ENCODE measurements at places on chromosomes 6 and 20.

DNA sequence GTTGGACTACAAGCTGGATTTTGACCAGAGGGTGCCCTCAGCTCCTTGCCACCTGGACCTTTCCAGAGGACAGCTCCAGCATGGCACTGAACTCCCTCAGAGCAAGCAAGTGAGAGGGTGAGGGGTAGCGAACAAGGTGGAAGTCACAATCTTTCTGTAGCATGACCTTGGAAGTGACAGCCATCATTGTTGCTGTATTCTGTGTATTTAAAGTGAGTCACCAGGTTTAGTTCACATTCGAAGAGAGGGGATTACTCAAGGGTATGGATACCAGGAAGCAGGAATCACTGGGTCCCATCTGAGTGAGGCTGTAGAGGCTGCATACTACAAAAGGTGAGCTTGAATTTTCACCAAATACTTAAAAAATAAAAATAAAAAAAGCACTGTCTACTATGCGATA lies 280.0 kb upstream of the SPTLC3 start:
- DNase-seq: peak; percentile 49

DNA sequence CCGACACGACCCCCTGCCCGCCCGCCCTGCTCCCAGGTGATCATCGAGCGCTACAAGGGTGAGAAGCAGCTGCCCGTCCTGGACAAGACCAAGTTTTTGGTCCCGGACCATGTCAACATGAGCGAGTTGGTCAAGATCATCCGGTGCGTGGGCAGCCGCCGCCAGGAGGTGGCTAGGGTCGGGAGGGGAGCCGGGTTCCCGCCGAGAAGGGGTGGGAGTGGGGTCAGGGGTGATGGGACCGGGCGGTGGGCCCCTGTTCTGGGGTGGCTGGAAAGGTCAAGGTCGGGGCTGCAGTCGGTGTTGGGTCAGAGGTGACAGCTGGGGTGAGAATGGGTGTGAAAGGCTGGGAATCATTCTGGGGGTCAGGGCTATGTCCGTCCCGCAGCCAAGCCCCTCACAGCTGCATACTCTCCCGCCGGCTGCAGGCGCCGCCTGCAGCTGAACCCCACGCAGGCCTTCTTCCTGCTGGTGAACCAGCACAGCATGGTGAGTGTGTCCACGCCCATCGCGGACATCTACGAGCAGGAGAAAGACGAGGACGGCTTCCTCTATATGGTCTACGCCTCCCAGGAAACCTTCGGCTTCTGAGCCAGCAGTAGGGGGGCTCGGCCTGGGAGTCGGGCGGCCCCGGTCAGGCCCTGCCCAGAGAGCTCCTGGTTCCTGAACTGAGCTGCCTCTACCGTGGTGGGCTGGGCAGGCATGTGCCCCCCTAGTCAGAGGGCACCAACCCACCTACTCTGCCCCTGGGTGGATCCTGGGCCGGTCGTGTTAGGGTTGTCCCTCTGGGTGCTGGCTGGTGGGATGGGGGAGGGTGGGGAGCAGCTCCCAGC lies 1.0 kb downstream of the MAP1LC3A start:
- no peak for DNase-seq

GRCh38 chr6:73585566-73586415 lies 65.0 kb upstream of the EEF1A1 start:
- peak; percentile 80 for DNase-seq

DNA sequence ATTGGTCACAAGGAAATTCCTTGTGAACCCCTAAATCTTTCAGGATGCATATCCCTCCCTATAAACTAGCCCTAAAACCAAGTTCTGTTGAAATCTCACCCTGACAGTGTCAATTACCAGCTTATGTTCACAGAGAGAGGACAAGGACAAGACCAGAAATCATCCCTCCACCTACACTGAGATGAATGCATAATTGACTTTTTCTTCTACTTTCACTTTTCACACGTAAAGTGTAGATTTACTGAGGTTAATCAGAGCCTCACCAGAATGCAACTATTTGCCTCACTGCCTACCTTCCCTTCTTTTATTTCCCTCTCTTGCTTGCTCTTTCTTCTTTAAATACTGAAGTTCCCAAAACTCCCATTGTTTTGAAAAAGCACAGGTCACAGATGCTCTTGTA lies 15.3 kb upstream of the NKAIN2 start:
- no peak for DNase-seq

- no peak for DNase-seq
These were observed at the start of gene TBXT for GRCh38 chr6:166167801-166168615. TBXT (minus strand) TSS chr6:166167851; CDS start chr6:166167591, 260 bp downstream.

- DNase-seq: no peak
These were observed 230.9 kb upstream of the SULF2 start for GRCh38 chr20:48015943-48016723.

DNA sequence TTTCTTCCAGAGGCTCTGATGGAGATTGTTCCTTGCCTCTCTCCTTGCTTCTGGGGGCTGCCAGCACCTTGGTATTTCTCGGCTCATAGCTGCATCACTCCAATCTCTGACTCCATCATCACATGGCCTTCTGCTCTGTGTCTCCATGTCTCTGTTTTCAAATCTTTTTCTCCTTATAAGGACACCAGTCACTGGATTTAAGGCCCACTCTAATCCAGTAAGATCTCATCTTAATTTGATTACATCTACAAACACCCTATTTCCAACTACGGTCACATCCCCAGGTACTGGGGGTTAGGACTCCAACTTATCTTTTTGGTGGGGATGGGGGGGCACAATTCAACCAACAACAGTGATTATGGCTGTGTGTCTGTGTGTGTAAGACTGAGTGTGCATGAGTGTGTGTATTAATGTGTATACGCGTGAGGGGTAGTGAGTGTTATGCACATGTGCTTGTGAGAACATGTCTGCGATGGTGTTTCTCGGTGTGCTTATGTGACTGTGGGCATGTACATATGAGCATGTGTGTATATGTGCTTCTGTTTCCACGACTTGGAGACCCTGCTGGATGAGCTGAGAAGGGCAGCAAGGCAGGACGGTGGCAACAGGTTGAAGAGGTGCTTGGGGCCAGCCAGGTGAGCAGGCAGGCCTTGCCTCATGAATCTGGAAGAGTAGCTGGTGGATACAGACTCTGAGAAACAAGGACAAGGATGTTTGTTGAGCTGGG lies 130.5 kb downstream of the MRPL14 start:
- no peak for DNase-seq

DNA sequence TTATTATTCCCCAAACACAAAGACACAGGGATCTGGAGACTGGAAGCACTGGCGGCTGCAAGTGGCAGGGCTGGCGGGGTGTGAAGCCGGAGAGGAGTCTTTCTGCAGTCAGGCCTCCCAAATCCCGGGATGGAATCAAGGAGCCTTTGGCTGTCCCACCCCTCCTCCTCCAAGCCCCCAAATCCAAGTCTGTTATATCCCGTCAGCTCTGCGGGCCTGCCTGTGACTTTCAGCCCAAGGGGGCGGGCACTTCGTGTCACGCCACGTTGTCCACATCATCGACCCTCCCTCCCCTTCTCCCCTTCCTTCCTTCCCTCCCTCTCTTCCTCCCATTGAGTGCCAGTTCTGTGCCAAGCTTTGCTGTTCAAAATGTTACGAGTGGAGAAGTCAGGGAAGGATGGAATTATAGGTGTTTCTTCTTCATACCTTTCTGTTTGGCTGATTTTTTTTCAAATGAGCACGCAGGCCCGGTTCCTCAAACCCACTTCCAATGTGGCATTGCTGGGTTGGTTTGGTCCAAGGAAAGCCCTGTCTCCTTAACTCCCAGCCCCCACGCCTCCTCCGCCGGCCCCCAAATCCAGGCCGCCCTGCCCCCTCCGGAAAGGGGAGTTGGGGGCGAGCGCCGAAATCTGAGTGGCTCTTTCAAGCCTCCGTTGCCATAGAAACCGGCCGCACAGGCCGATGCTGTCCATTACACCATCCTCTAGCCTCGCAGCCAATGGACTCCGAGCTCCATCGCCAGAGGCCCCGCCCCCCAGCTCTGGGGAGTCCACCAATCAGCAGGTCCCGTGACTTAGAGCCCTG lies 12.7 kb downstream of the ZCCHC3 start:
- peak; percentile 92 for DNase-seq

- DNase-seq: no peak
These were observed 11.6 kb downstream of the MDGA1 start for GRCh38 chr6:37686111-37686510.

DNA sequence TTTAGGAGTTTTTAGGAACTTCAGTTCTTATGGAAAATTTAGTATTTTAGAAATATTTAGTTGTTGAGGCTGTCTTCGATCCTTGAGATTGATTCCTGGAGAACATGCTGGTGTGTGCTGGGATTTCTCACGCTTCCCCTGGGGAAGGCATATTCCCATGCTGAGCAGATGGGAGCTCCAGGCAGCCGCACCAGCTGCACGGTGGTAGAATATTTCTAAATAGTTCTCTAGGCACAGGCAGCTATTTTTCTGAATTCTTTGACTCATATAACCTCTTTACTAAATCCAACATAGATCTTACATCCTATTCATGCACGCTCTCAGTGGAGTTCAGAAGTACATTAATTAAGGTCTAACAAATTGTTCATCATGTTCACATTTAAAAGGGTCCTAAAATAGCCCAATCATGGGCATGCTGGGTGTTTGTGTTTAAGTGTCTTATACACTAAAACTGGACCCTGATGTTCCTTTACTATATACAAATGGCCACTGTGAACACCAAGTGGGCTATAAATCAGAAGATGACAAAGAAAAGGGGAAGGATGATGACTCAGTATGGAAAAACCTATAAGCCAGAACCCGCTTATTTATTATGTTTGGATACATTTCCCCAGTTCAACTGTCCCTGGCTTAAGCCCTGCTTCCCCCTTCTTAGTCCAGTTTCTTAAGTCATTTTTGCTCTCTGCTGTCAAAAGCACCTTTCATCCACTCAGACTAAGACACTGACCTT lies 138.5 kb downstream of the UST start:
- no peak for DNase-seq

DNA sequence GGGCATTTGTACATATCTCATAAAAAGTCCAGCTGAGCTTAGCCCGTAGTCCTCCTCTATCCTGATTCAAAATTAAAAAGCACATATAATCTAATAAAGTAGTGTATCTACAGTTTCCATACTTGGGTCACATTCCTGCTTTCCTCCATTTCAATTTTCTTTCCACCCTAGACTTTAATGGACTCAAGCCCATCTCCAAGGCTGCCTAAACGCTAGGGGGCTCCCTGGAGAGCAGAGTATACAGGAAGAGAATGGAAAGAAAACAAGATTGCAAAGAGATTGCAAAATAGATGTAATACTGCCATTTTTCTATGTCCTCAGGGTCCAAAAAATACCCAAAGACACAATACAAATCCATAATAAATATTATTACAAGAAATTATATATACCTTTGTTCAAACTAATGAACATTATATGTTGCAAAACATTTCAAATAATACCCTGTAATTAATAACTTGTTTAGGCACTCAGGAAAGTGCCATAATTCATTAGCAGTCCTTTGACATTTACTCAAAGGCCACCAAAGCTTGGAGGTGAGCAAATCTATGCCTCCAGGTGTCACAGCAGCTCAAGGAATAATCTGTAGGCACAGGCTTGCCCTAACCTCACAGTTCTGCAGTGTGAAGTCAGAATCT lies 2.4 kb upstream of the MCM3 start:
- peak; percentile 71 for DNase-seq

DNA sequence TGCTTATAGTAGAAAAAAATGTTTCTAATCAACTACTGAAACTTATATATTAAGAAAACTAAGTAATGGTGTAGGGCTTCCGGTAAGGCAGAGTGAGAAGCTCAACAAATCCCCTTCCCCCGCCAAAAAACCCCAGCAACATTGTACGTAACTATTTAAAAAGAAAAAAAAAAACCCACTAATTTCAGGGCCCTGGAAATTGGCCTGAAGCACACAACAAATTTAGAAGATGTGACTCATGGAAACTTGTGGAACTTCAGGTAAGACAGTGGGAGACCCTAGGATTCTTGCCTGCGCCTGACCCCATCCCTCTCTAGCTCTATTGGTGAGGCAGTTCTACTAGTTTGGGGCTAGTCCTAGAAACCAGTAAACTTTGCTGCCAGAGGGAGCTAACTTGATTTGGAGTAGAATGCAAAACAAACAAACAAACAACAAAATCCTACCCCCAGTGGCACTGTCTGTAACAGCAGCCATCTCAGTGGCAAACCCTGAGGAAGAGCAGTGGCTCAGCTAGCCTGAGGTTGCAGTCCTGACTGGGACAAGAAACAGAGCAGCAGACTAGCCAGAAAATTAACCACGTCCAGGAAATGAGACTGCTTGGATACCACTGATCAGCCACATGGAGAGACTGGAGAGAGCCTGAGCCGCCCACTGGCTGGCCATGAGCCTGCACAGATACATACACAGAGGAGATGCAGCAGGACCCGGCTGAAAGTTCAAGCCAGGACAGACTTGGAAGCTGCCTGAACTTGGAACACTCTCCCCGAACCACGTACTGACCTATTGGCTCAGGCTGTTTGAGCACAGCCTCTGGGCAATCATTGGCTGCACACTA lies 135.1 kb downstream of the TBXT start:
- DNase-seq: peak; percentile 79

- DNase-seq: no peak
These were observed 1.9 kb downstream of the BLCAP start for GRCh38 chr20:37525810-37526209.

DNA sequence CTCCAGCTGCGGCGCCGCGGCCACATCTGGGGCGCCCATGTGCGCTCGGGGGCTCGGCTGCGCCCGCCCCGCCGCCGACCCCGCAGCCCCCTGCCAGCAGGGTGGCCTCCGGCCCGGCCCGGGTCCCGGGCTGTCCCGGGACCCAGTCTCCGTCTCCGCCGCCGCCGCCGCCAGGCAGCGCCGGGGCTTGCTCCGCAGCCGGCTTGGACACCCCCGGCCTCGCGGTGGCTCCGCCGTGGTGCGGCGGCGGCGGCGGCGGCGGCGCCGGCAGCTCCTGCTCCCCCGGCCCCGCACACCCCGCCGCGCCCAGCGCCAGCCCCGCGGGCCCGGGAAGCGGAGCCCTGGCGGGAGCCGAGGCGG lies 219 bp downstream of the ISM1 start:
- DNase-seq: no peak

DNA sequence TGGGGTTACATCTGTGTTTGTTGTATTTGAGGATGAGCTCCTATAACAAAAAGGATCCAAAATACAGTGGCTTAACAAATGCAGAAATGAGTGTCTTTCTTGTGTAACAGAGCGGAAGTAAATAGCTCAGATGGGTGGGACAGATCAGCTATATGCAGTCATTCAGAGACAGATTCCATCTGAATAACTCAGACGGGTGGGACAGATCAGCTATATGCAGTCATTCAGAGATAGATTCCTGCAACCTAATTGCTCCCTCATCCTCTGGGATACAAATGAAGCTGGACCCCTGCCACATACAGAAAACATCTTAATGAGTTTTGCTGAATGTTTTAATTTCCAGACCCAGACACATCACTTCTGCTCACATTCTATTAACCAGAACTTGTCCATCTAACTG lies 332.3 kb downstream of the BCKDHB start:
- DNase-seq: peak; percentile 77

DNA sequence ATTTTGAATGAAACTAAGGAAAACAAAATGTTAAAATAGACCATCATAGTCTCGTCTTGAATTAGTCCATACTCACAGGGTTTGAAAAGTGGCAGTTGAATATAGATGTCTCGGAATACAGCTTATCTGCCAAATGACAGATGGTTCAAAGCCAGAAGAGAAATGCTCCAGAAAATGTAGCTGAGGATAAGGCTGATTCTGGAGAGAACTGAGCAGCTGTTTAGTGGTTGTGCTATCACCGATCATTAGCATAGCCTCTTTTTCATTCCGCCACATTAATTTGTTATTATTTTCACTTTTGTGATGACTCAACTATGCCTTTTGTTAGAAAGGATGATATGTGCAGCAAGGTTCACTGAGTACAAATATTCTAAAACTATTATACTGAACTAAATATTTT lies 390.2 kb upstream of the MAN1A1 start:
- no peak for DNase-seq

GRCh38 chr6:52494298-52495072 lies 74.3 kb downstream of the EFHC1 start:
- no peak for DNase-seq

GRCh38 chr20:17852323-17852722 lies 116.3 kb downstream of the SNX5 start:
- no peak for DNase-seq

Measured in kidney tubule cell (primary cell).